ENCODE measurements at places on chromosomes 2 and 18.

- no peak for DNase-seq
Measured at GRCh38 chr2:206452242-206452641, 8.9 kb downstream of the ADAM23 start.

DNA sequence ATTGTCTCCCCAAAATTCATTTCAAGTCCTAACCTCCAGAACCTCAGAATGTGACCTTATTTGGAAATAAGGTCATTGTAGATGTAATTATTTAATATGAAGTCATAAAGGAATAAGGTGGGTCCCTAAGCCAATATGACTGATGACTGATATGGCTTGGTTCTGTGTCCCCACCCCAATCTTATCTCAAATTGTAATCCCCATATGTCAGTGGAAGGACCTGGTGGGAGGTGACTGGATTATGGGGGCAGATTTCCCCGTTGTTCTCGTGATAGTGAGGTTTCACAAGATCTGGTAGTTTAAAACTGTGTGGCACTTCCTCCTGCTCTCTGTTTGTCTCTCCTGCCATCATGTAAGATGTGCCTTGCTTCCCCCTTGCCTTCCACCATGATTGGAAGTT is 43.0 kb upstream of the BCL11A start:
- DNase-seq, result no peak

DNA sequence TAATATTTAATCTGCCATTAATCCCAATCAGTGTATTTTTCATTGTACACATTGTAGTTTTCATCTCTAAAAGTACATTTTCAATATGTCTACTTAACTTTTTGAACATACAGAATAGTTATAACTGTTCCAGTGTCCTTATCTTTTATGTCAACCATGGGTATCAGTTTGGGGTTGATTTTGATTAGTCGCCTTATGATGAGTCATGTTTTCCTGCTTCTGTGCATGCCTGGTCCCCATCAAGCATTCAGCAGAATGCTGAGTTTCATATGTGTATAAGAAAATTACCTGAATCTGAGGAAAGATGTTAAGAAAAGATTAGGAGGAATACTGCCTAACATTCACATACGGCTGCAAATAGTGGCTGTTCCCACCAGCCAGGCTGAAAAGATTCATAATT is 17.7 kb downstream of the SPDYA start:
- DNase-seq, result no peak

DNA sequence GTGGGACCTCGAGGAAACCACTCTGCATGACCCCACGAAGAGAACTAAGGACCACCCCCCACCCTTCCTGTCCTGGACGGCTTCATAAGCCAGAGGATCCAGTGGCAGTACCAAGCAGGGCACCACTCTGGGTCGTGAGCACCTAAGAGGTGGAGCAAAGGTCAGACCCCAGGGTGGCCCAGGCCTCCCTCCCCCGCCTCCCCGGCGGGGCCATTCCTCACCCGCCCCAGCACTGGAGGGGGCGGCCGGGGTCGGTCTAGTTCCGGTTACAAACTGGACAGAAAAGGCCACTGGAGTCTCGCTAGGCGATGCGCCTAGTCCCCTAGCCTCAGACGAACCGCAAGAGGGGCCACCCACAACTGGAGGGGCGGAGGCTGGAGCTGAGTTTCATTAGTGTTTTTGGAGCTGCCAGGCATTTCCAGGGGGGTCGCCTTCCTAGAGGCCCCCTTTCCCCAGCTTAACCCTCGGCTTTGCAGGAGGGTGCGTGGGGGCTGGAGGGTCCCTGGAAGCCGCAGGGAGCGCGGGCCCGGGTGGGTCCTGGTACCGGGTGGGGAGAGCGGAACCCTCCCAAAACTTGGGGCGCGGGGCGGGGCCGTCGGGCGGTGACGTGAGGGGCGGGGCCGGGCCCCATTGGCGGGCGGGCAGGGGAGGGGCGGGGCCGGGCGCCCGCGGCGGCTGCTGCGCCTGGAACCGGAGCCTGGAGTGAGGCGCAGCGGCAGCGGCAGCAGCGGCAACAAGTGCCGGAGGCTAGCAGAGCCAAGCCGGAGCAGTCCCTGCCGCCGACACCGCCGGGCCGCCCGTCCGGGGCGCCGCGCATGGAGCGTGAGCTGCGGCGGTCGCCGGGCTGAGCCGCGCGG is at the start of gene B3GNT2:
B3GNT2 (plus strand) TSS at position 695 of the 857 bp plus-strand sequence. CDS start 26,106 bp downstream, outside the sequence.
- peak; percentile 90 for DNase-seq

DNA sequence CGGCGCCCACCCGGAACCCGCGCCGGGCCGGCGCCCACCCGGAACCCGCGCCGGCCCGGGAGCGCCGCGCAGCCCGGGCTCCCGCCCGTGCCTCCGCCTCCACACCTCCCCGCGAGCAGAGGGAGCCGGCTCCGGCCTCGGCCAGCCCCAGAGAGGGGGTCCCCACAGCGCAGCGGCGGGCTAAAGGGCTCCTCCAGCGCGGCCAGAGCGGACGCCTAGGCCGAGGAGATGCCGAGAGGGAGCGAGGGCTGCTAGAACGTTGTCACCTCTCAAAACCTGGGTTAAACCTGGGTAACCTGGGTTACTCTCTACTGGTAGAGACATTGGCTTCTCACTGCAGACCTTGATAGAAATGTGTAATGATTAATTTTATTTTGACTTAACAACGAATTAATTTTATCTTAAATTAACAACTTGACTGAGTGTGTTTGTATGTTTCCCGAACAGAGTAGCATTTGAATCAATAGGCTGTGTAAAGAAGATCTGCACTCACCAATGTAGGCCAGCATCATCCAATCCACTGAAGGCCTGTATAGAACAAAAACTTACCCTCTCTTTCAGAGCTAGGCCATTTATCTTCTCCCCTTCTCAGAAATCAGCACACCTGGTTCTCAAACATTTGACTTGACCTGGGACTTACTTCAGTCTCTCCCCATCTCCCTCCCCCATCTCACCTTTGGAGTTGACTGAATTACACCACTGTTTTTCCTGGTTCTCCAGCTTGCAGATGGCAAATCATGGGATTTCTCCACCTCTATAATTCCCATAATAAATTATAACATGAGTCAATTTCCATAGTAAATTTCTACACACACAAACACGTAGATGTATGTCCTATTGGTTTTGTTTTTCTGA is 242.7 kb downstream of the ASXL3 start:
- no peak for DNase-seq

DNA sequence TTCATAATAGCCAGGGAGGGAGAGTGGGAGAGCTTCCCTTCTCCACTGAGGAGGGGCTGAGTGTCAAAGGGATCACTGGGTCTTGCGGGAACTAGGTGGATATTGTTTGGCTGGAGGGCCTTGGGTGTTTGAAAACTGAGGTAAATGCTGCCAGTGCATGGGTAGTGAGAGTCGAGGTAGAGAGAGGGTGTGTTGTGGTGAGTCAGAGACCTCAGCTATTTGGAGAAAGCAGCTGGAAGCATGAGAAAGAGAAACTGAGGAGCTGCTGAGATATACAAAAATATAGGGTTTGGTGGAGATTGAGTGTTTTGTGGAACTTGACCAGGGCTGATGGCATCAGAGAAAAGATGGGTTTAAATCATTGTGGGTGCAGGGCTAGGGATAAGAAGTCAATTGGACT is 127.0 kb upstream of the CCDC195 start:
- no peak for DNase-seq

- DNase-seq, result peak; percentile 67
Measured at GRCh38 chr2:121080013-121080772, 204.8 kb downstream of the TFCP2L1 start.

- DNase-seq, result no peak
Measured at GRCh38 chr2:191614759-191615158, 63.2 kb upstream of the NABP1 start.

DNA sequence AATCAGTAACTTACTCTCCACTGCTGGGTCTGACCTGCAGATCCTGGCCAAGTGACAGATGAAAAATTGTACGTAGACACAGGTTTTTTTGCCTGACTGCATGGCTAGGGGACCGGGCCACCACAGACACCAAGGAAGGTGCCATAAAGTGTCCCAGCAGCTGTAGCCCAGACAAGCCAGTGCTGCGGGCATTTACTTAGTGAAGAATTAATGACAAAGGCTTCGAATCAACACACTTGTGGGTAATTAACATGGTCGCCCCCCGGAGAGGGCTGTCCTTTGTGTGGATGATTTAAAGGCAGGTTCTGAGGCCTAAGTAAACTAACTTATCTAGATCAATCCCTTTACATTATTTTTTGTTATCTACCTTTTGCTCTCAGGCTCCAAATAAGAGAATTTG is 1709.1 kb upstream of the LRRTM1 start:
- no peak for DNase-seq

GRCh38 chr18:2572171-2572569 is 813 bp downstream of the NDC80 start:
- no peak for DNase-seq

DNA sequence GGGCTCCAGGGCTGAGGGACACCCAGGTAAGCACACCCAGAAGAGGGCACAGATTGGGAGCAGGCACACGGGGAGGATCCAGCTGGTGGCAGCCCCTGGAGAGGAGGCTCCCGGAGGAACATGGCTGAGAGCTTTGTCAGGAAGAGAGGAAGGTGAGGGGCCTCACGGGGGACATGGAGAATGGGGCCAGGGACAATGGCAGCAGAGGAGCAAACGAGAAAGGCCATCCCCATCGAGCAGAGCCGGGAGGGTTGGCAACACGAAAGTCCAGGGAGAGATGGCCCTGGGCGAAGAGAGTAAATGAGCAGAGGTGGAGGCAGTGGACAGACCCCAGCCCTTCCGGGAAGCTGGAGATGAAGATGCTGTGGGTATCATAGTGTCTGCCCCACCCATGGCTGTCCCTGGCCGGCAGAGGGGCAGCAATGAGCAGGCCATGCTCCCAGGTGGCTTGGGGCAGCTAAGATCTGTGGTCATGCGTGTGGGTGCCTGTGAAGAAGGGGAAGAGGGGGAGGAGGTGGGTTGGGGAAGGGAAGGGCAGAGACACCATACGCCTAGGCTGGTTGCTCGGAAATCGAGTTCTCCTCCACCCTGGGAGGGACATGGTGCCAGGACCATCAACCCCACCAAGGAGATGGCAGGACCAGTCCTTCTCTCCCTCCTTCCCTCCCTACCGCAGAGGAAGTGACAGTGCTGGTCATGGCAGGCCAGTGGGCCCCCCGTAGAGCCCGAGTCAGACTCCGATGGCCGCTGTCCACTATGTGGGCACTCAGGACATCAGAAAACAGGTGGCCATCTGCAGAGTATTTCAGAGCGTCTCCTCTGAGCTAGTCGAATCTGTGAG is 191.7 kb downstream of the NDUFA10 start:
- no peak for DNase-seq

GRCh38 chr2:208153156-208153555 is 7.2 kb upstream of the CRYGB start:
- DNase-seq, result no peak

- DNase-seq, result no peak
Measured at GRCh38 chr2:82215212-82215611, 1910.7 kb upstream of the LRRTM1 start.

DNA sequence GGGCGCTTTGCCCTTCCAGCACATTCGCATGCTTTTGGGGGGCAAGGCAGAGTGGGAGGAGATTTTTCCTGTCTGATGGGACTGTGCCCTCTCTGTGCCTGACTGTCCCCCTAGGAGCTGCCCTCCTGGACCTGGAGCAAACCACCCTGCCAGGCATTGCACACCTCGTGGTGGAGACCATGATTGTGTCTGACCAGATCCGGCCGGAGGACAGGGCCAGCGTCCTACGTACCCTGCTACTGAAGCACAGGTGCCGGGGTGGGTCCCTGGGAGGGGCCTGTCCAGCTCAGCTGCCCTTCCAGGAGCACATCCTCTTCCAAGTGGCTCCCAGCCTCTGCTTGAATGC is 5.3 kb downstream of the SLC4A3 start:
- DNase-seq, result no peak

DNA sequence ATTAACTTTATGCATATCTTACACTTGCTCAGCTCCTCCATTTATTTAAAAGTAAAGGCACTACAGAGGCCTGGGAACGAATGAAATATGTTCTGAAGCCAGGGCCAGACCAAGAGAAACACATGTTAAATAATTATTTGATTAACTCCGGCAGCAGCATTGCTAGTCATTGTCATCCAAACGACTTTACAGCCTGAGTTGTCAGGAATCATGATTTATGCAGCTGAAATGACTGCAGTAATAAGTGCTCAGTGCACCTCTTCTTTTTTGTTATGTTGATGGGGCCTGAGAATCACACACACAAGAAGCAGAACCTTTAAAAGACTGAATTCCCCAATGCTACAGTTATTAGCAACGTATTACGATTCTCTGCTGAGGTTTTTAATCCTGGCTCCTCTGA is 58.9 kb downstream of the EPHA4 start:
- DNase-seq, result no peak

DNA sequence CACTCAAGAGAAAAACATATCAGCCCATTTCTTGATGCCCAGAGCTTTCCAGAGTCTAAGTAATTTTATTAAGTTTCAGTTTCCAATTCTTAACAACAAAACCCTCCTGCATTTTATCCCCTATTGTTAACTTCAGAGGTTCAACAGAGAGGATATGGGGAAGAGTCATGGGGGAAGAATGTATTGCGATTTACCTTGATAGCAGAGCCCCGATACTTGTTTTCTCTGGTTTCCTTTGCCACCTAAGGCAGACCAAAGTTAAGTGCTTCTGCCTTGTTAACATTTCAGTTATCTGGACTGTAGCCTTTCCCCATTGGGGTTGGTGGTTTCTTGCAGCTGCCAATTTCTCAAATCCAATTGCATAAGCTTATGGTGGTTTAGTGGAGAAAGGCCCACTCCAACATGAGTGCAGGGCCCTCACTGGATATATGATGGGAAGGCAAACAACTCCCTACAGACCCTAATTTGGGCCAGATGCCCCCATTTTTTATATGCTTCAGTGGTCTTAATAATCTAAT is 82.0 kb upstream of the ITGB6 start:
- DNase-seq, result no peak

DNA sequence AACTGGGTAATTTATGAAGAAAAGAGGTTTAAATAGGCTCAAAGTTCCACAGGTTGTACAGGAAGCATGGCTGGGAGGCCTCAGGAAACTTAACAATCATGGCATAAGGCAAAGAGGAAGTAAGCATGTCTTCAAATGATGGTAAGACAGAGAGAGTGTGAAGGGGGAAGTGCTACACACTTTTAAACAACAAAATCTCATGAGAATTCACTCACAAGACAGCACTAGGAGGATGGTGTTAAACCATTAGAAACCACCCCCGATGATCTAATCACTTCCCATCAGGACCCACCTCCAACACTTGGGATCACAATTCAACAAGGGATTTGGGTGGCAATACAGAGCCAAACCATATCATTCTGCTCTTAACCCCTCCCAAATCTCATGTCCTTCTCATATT is 34.9 kb downstream of the CFAP210 start:
- no peak for DNase-seq

GRCh38 chr2:174336501-174337336 is 2.0 kb downstream of the SP9 start:
- DNase-seq, result no peak

GRCh38 chr2:55357927-55358326 is 61.7 kb downstream of the CCDC88A start:
- no peak for DNase-seq
